ENCODE measurements at places on chromosomes 2 and 18.

GRCh38 chr2:20643060-20643459 is 7.8 kb downstream of the HS1BP3 start:
- no peak for DNase-seq

GRCh38 chr18:10403708-10404107 is 50.7 kb upstream of the APCDD1 start:
- DNase-seq: no peak

- DNase-seq: peak; percentile 51
Observed at GRCh38 chr2:74778381-74779264, 55.3 kb upstream of the HK2 start.

GRCh38 chr2:42167458-42167857 is 1.7 kb upstream of the EML4 start:
- DNase-seq: no peak

GRCh38 chr2:42942214-42942989 is 150.0 kb upstream of the HAAO start:
- no peak for DNase-seq

GRCh38 chr2:106058469-106059137 is 135.5 kb downstream of the UXS1 start:
- no peak for DNase-seq

DNA sequence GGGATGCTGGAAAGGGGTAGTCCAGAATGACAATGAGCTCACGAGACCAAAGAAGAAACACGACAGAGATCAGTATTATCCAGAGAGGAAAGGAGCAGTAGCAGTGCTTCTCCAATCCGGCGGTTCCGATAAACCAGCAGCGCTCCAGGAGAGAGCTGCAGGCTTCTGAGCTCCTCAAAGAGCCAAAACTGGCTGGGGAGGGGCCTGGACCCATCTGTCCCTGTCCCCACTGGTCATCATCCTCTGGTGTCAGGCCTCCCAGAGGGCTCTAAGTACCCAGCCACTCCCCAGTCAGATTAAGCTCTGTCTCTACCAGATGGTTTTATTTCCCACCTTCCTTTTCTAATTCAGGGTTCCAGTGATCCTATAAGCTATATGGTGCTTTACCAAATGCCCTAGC is 23.2 kb downstream of the DNAJC27 start:
- no peak for DNase-seq

DNA sequence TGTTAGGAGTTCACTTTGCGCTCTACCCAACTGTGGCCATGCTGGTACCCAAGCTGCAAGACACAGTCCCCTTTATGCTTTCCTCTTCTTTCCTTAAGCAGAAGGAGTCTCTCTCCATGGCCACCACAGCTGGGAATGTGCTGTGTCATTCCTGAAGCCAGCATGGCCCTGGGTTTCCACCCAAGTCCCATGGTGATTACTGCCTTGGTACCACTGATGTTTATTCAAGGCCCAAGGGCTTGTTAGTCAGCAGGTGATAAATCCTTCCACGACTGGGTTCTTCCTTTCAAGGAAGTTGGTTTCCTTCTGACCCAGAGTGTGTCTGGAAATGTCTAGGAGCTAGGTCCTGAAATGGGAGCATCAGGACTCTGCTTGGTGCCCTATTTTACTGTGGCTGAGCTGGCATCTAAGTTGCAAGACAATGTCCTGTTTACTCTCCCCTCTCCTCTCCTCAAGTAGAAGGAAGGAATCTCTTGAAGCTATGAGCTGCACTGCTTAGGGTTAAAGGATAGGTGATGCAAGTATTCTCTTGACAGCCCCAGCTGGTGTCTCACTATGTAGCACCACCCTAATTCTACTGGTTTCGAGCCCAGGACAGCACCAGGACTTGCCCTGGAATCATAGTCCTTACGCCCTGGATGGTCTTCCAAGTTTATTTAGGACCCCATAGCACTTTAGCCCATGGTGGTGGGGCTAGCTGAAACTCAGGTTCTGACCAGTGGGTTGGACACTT is 18.7 kb upstream of the NUP35 start:
- no peak for DNase-seq

- no peak for DNase-seq
Observed at GRCh38 chr2:186909095-186909494, 60.1 kb upstream of the ZSWIM2 start.

- no peak for DNase-seq
Observed at GRCh38 chr18:65994302-65994701, 243.5 kb downstream of the CDH7 start.

- no peak for DNase-seq
Observed at GRCh38 chr18:65423776-65424175, 327.0 kb upstream of the CDH7 start.

DNA sequence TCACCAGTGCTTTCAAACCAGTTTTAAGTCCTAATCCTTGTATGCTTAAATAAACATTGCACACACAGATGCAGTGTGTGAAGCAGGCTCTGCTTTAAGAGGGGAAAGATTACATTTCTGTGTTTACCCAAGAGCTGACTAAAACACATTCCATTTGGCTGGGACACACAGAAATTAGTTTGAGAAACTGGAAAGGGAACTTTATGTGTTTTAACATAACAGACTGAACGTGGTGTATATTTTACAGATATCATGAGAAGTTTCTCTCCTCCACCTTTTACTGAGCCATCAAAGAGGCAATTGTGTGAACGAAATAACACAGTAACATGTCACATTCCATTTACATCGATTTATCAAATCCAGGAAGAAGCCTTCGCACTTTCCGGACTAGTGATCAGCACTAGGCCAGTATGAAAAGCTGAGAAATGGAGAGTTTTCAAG is 121.8 kb downstream of the MAIP1 start:
- DNase-seq: peak; percentile 50

DNA sequence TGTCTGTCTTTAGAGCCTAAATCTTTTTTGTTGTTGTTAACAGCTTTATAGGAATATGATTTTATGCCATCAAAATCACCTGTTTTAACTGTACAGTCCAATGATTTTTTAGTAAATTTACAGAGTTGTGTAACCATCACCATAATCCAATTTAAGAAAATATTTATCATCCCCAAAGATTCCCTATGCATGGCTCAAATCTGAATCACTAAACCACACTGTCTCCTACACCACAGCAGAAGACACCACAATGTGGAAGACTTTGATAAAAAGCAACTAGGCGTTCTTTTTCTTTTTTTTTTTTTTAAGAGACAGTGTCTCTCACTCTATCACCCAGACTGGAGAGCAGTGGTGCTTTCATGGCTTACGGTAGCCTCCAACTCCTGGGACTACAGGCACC is 99.6 kb downstream of the TXNL1 start:
- DNase-seq: no peak

- no peak for DNase-seq
Observed at GRCh38 chr2:46091004-46091403, 206.2 kb upstream of the EPAS1 start.

- DNase-seq: no peak
Observed at GRCh38 chr18:79199691-79200374, 130.6 kb downstream of the ATP9B start.

DNA sequence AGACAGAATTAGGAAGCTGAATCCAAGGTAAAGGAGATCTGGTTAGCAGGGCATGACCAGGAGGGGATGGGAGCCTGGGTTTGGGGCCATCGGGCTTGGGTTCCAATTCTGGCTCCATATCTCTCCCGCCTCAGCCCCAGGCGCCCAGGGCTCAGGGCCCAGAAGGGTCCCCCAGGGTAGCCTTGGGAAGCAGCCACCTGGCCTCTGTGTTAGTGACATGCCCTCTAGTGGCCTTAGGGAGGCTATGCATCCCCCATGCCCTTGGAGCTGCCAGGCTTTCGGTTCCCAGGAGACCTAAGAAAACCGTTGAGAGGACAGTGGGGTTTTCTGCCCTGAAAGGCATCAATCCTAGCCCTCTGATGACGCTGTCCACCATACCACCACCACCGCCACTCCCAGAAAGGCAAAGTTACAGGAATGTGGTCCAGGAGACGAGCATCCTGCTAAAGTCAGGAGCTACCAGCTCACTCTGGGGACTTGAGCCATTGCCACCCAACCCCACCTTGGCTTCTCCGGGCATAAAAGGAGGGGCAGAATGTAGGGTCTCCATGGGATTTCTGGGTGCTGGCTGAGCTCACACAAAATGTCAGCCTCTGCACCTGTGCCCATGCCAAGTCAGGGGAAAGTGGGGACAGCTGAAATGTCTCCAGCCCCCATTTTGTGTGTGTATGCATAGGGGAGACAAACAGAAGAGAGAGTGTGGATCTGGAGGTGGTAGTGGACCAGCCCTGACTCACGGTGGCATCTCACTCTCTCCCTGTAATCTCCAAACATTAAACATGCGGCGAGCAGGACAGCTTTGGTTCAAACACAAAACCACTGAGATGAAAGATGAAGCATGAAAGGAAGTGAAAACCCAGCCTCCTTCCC is 56.5 kb downstream of the EMX1 start:
- peak; percentile 25 for DNase-seq

DNA sequence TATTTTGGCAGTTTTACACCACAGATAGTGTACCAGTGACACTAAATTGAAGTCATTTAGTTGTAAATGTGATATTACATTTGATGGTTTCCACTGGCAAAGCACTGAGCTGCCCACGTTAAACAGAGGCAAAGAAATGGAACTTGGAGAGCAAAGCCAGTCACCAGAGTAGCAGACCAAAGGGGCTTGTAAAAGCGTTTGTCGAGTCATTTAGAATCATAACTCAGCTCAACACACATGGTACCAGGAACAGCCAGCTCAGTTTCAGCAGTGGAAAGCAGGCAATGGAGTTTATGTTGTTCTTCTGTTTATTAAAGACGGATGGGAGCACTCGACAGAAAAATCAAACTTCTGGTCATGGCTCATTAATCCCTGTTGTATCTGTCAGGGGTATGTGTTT is 91.2 kb downstream of the POU3F3 start:
- DNase-seq: no peak

Measured in NCI-H1092 treated with DMSO at 0.1 percent for 48 hours (cell line).